ENCODE measurements at places on chromosomes 2 and 18.

DNA sequence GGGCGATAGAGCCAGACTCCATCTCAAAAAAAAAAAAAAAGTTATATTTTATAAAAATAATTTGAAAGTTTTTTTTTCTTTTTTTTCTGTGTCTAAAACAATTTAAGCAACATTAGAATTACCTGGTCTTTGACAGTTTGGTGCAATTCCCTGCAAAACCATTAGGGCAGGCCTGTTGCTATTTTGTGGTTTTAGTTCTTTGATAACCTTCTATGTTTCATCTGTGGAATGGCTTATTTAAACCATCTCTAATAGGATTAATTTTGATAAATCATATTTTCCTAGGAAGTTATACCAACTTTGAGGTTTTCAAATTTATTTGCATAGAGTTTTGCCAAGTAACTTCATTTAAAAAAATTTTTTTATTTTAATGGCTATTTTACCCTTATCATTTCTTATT lies 141.2 kb upstream of the TWIST2 start:
- DNase-seq: no peak

GRCh38 chr2:43824951-43825493 lies 13.6 kb downstream of the ABCG5 start:
- DNase-seq: no peak

DNA sequence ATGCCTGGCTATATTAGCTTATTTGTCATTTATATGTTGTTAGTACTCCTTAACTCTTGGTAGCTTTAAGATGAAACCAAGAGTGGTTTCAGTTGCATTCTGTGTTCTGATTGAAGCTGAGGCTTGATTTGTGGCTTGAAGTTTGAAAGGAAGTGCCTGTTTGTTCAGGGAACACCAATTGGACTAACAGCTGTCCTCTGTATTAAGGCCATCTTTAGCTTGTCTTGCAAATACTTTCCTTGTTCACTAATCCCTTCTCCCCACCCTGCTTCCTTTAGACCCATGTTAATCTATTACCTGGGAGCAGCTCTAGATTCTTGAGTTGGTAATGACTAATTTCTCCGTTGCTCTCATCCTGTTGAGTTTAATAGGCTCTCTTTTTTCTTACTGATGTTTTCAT lies 13.4 kb downstream of the ITGA6 start:
- peak; percentile 35 for DNase-seq

DNA sequence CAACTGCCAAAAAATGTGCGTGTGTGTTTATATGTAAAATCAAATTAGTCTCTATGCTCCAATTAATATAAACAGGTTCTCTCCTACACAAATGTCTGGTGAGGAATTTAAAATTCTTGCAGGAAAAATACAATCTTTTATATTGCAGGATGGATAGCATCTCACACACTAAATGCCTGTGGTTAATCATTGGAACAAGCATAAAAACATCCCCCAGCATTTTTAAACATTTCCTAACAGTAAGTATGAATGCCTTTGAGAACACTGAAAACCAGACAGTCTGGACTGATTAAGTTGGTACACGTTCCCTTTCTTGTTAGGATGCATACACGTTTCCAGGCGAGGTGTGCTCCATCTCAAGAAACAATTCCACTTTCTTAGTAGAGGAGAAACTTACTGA lies 29.9 kb upstream of the PDE1A start:
- no peak for DNase-seq

- DNase-seq: peak; percentile 31
These were observed 11.1 kb upstream of the CYS1 start for GRCh38 chr2:10091182-10091888.

GRCh38 chr2:121788685-121789084 lies 33.2 kb downstream of the TSN start:
- DNase-seq: no peak

DNA sequence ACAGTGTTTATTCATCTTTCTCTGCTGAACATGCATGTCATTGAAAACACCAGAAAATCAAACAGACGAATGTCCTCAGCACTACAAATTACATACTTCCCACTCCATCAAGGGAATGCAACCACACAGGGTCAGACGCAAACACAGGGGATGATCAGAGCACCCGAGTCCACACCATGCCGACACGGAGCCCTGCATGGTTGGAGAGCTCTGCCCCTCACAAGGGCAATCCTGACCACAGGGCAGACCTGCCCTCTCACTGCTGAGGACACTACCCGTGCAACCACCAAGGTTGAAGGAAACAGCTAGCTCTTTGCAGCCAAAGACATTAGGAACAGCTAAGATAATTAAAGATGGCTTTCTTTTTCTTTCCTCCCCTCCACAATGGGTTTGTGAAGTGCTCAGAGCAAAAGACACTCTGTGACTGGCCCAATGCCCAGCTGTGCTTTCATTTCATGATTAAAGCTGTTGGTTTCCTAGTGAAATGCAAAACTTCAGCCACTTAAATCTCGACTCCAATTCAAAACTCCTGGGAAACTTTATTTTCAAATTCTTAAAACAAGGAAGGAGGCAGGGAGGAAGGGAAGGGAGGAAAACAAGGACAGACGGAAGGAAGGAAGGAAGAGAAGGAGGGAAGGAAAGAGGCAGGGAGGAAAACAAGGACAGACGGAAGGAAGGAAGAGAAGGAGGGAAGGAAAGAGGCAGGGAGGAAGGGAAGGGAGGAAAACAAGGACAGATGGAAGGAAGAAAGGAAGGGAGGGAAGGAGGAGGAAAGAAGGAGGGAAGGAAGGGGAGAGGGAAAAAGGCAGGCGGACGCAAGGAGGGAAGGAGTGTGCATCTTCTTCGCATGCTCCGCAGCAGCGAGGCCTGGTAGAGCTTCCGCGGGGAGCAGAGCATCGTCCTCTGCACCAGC lies 65.8 kb downstream of the NDUFA10 start:
- no peak for DNase-seq

- no peak for DNase-seq
These were observed 136.4 kb downstream of the TPGS2 start for GRCh38 chr18:36692371-36692770.

DNA sequence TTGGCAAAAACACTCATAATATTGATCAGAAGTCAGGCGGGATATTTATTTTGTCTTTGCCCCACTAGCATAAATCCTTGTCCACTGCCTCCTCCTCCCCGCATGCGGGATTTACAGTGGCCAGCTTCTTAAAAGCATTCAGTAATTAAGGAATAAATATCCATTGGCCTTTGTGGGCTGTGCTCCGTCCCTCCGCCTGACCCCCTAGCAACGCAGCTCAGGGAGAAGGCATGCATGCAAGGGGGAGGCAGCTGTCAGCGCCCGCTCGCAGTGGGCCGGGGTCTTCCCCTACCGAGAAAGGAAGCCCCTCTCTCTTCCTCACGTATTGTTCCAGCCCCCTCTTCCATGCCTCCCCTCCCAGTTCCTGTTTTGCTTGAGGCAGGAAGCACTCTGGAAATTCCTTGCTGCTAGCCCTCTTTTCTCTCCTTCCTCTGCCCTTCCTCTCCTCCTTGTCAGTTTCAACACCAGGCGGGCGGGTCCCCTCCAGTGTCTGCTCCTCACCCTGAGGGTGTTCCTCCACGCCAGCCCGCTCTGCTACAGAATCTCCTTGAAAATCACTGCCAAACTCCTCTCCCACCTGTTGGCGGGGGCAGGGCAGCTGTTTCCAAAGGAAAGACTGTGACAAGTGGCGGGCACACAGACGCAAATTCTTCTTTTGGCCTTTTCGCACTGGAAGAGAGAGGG lies 60.1 kb downstream of the GBX2 start:
- DNase-seq: no peak

DNA sequence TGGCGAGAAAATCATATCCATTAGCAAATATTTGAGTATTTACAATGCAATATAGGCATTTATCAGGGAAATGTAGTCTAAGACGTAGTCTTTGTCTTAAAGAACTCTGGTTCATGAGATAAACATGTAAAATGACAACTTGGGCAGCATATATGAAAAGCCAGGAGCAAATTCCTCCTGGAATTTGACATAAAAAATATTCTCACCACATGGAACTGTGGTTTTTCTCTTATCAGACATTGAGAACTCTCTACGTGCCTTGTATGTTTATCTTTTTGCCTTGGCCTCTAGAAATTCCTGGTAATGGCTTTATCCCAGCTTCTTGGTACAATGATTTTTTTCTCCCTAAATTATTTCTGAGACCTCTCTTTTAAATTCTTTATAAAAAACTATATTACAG lies 2.8 kb downstream of the MAPK4 start:
- no peak for DNase-seq

DNA sequence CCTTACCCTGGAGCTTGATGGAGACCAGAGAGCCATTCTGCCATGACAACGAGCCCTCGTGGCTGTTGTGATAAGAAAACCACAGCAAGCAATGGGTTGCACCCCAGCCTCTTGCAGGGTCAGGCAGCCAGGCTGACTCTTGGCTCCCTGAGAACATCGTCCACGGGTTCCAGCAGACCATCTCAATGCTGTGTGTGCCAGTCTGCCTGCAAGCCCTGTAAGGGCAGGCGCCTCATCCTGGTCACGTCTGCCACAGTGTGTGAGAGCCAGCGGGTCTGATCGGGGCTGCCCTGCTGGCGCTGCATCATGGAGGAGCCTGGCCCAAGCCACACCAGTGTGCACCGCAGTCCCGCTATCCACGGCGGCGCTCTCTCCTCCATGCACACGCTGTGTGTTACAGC lies 71.0 kb upstream of the MGAT4A start:
- no peak for DNase-seq

- no peak for DNase-seq
These were observed 20.2 kb upstream of the ADAM23 start for GRCh38 chr2:206423147-206423546.

GRCh38 chr2:104872866-104873688 lies 19.2 kb downstream of the POU3F3 start:
- DNase-seq: peak; percentile 57

- no peak for DNase-seq
These were observed 212.4 kb downstream of the SLC4A10 start for GRCh38 chr2:161836664-161837063.

DNA sequence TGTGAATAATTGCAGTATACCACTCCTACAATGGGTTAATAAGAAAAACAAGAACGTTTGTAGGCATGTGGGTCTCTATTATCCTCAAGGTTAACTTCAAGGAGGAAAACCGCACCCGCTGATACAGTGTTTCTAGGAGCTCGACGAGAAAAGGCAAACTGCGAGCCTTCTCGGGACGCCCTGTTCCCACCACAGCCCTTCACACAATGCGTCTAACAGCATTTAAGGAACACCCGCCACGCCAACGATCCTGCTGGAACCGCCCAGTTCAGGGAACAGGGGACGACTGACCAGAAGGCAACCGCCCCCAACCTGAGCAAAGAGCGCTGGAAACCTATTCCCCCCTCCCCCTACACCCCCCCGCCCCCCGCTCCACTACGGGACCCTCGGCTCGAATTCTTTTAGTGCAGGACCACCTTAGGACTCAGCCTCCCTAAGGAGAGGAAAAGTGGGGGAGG lies 710 bp upstream of the TMSB10 start:
- peak; percentile 61 for DNase-seq

- DNase-seq: no peak
These were observed 182.0 kb upstream of the HNRNPA3 start for GRCh38 chr2:177030451-177031105.

DNA sequence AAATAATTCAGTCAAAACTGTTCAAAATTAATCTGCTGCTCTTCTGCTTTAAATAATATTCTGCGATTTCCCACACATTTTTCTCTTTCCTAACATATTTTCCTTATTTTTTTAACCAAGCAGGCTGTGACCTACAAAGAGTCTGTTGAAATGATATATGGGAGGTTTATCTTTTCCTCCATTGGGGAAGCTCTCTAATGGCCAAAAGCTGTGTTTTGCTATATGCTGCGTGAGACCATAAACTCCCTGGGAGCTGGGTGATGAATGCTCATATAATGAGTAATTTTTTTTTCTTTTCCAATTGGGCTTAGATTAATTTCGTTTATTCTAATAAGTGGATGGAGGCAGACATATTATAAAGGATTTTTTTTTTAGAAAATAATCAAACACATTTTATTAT lies 72.2 kb upstream of the MAP2 start:
- DNase-seq: no peak

DNA sequence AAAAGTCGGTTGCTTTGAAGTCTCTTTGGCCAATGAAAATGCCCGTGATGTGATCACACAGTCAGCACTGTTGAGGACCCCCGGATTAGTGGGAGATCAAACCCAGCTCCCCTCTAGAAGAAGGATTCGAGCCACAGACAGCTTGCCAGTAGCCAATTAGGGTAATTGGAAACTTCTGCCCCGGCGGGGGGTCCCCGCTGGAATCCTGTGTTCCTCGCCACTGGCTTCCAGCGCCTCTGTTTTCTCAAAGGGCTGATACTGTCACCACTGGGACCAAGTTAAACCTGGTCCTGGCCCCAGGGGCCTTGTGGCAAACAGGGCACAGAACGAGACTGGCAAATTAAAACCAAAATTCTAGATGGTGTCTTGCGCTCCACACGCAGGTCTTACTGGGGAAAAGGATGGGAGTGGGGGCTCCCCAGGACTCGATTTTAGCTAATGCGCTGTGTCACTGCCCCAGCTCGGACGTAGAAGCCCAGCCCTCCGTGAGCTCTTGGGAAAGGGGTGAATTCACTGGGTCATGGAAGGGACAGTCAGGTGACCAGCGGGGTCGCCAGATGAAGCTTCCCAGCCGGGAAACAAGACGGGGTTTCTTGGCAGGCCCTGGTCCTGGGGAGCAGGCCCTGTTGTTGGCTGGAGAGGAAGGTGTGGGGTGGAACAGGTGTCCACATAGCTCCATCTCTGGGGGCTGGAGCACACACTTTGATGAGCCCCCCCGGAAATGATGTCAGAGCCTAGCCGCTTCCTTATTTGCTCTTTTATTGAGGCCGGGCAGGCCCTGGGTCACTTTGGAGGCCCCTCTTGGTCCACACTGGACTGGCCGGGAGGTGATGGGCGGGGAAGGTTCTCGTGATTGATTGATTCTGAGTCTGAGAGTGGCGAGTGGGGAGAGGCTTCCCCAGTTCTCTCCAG lies 90.2 kb downstream of the SMAD7 start:
- DNase-seq: no peak

DNA sequence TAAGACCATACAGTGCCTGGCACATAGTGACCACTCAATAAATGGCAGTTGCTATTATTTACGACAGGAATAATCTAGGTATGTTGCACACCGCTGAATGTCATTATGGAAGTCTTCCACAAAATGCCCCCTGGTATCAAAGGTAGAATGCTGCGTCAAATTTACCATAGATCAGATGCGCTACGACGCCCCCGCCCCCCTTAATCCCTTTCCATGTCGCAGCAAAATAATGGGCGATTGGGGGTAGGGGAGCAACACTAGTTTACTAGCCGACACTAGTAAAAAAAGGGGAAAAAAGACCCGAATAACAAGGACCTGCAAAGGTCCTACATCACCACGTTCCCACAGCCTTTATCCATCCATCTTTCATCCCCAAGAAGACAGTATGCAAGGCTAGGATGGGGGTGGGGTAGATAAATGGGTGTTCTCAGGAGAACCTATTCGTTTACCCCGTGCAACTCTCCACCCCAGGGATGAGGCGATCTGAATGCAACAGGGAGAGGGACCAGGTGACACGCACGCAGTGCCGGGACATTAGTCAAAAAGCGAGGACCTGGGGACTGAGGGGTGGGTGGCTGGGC lies 455 bp downstream of the PREPL start:
- DNase-seq: no peak

GRCh38 chr2:1586251-1586922 lies 157.9 kb downstream of the PXDN start:
- no peak for DNase-seq

- DNase-seq: no peak
These were observed 25.7 kb upstream of the THOC1 start for GRCh38 chr18:293536-293935.

GRCh38 chr2:217124050-217124449 lies 264.2 kb upstream of the TNP1 start:
- DNase-seq: no peak
